ENCODE measurements at places on chromosomes 5 and 9.

DNA sequence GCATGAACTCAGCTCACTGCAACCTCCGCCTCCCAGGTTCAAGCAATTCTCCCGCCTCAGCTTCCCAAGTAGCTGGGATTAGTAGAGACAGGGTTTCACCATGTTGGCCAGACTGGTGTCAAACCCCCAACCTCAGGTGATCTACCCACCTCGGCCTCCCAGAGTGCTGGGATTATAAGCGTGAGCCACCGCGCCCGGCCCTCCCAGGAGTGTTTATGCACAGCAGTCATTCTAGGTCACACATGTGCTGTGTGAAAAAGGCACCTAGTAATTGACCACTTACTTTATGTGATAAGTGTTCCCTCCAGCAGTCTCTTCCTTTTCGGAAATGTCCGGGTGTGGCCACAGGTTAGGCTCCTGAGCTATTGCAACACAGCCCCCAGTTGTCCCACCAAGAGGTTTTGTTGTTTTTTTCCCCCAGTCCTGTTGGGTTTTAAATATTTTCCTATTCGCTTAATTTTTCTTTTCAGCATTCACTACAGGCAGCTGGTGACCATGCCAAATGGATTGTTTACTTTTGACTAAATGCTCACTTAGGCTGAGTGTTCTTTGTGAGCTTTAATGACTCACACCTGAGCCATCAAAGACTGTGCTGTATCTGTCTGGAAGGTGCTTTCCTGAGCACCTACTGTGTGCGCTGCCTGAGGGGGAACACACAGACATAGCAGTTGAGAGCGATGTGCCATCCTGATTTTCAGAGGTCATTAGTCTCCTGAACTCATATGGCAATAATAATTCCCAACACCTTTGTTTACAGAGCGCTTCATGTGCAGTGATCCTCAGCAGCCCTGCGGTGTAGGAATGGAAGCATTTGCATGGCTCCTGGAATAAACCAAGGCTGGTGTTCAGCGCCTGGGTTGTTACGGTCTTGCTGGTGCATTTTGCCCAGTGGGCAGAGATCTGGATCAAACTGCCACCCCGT, 94.3 kb downstream of the MVB12B start:
- no peak for DNase-seq

GRCh38 chr5:118775790-118776499, 212.4 kb downstream of the DTWD2 start:
- no peak for DNase-seq

DNA sequence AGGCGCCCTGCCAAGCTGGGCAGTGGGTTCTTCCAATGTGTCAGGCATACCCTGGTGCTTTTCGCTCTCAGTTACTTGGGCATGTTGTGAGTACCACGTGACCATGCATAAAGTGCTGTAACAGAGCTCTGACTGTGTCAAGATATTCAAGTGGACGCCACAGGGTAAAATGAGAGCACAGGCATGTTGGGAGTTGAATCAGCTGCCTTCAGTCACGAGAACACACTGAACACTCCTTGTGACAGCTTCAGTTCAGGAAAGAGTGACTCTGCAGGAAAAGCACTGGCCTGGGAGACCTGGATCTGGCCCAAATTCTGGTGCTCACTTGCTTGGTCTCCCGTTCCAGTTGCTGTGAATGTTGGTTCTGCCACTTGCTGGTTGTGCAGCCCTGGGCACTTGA, 5.1 kb downstream of the MLANA start:
- no peak for DNase-seq

DNA sequence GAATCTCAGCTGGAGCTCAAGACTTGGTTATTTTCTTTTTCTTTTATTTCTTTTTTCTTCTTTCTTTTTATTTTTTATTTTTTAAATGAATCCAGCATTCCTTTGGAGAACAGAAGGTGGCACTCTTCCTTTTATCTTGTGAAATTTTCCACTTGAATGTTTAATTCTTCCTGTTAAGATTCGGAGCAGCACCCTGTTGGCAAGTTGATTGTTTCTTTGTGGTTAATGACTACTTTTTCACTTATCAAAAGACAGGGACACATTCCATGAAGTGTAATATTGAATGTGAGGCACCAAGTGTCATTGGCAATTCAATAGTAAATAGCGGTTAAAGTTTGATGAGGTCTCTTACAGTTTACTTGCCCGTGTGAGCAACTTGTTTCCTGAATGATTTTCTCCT, 240.5 kb upstream of the CHD1 start:
- DNase-seq = no peak

DNA sequence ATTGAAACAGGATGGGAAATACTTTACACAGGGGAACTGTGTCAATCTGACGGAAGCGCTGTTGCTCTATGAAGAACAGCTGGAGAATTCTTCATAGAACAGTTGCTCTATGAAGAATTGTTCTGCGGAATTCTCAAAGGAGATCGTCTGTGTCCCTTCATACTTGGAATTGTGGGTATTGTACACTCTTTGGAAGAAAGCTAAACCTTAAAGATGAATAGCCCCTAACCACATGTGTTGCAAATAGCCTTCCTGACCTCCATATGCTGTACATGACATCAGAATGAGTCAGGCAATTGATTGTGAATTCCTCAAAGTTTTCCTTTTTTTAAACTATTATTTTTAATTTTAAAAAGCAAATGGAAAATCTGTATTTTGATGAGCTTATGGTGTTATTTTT, 15.6 kb downstream of the NIM1K start:
- DNase-seq = no peak

- DNase-seq = no peak
Measured at GRCh38 chr5:171978016-171978415, 28.4 kb downstream of the FBXW11 start.

DNA sequence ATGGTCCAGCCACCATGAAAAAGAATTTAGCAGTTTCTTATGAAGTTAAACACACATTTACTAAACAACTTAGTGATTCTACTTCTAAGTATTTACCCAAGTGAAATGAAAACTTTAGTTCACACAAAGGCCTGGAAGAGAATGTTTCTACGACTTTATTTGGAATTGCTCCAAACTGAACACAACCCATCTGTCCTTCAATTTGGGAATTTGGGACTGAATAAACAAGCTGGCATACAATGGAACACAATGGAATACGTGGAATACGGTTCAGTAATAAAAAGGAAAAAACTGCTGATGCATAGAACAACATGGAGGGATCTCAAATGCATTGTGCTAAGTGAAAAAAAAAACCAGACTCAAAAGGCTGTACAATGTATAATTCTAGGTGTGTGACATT, 44.6 kb upstream of the BASP1 start:
- DNase-seq = no peak

- no peak for DNase-seq
Measured at GRCh38 chr9:115758441-115758840, 395.1 kb upstream of the PAPPA start.

- DNase-seq = no peak
Measured at GRCh38 chr5:151676719-151677118, 10.0 kb downstream of the SPARC start.

GRCh38 chr5:58505971-58506640, 14.9 kb downstream of the GAPT start:
- DNase-seq = no peak

- no peak for DNase-seq
Measured at GRCh38 chr9:88303721-88304451, 84.4 kb upstream of the SPIN1 start.

DNA sequence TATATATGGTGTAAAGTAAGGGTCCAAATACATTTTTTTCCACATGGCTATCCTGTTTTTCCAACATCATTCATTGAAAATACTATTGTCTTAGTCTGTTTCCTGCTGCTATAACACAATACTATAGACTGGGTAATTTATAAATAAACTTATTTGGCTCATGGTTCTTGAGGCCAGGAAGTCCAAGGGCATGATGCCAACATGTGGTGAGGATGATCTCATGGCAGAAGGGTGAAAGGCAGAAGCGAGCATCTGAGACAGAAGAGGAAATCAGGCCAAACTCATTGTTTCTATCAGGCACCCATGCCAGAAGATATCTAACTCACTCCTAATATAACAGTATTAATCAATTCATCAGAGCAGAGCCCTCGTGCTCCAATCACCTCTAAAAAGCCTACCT, 42.6 kb downstream of the ANKRD55 start:
- DNase-seq = no peak

DNA sequence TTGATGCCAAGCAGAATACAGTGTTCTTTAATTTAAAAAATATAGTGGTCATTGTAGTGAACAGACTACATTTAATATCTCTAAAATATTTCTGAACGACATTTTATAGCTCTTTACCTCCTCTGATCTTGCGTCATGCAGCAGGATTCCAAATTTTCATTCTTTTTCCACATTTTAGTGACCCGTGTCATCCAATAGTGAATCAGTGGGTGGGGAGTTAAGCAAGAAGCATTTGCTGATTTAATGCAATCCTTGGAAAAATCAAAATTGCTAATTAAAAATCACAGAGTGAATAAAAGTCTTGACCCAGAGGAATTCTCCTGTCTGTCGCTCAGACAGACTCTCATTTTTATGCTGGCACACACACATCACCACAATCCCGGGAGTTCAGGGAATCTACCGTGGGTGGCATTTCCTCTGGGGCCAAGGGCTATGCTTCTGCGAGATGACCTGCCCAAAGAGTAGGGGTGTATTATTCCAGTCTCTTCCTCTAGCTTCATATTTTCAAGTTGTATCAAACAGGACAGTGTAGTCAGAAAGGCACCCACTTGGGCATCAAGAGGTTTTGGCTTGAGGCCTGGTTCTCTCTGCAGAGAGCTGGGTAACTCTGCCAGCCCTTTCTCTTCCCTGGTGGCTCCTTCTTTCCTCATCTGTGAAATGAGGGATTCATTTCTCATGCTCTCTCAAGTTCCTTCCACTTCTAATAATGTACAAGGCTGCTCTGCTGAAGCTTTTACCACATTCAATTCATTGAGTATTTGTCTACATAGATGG, 24.8 kb upstream of the OTP start:
- no peak for DNase-seq

GRCh38 chr5:63029891-63030290, 451.3 kb downstream of the LRRC70 start:
- DNase-seq = no peak

GRCh38 chr5:172800088-172800551, 29.1 kb upstream of the DUSP1 start:
- DNase-seq = no peak

GRCh38 chr5:79069488-79070349, at the start of the genes BHMT2 and DMGDH:
Gene BHMT2 (plus strand): TSS chr5:79069767. CDS start chr5:79069783, 16 bp downstream.
Gene DMGDH (minus strand): TSS chr5:79069674. CDS start chr5:79069620, 54 bp downstream.
- DNase-seq = no peak

DNA sequence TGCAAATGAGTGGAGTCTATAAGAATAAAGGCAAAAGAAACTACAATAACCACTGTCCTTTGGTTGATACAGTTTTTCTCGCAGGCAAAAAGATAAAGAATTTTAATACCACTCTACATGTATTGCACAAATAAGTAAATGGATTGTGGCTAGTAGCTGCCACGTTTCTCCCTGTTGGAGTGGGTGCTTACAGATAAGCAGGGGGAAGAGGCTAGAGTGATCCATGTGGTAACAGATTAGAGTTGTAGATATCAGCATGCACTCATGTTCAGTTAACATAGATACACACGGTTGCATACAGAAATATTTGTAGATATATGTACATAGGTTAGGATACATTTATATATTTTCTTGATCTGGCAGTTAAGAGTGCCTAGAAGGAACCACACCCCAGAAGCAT, 179.5 kb downstream of the ARHGEF28 start:
- no peak for DNase-seq

- no peak for DNase-seq
Measured at GRCh38 chr5:87361031-87361445, 51.7 kb downstream of the CCNH start.

DNA sequence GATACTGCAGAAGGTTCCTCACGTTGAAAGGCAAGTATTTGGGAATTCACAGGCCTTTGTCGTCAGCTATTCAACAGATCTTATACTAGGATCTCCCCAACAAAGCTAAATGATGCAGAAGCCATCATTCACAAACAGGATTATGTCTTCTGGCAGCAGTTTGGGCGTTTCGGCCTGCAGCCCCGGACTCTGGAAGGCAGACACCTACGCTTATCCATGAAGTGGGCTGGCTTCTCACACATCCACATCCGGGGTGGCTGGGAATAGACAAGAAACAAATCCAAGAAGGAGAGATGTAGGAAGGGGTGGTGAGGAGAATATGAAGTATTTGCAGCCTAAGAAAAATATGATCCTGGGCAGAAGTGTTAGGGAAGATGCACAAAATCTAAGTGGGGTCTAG, 471.9 kb downstream of the AGTPBP1 start:
- DNase-seq = no peak

GRCh38 chr5:16976625-16977008, 40.5 kb upstream of the MYO10 start:
- no peak for DNase-seq

GRCh38 chr5:75567710-75568109, 43.5 kb upstream of the ANKDD1B start:
- DNase-seq = no peak

DNA sequence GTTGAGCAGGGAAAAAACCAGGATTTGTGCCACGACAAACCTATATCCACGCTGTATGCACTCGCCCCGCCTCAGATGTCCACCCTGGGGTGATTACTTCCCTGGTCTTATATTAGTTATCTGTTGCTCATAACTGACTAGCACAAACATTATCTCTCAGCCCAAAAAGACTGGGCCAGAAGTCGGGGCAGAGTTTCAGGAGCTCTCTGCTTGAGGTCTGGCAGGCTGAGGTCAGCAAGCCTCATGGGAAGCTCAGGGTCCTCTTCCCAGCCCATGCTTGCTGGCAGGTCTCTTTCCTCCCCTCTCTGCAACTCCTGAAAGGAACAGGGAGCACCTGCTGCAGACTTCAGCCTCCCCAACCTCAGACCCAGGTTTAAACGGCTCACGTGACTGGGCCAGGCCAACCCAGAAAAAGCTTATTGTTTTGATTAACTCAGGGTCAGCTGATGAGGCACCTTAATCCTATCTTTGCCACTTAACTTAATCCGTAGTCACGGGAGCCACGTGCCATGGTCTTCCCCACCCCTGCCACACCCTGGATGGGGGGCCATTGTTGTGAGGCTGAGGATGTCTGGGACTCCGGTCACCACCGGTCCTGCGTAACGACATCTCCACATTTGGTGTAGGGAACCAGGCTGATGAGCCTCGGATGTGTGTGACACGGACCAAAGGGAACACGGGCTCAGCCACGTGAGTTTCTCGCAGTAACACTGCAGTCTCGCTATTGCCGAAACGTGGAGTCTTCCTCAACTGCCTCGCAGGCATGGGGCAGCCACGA, 123.7 kb upstream of the IRX4 start:
- DNase-seq = no peak

- DNase-seq = no peak
Measured at GRCh38 chr5:11946317-11946716, 42.1 kb upstream of the CTNND2 start.

- no peak for DNase-seq
Measured at GRCh38 chr5:81513473-81513872, 119.5 kb upstream of the ACOT12 start.

DNA sequence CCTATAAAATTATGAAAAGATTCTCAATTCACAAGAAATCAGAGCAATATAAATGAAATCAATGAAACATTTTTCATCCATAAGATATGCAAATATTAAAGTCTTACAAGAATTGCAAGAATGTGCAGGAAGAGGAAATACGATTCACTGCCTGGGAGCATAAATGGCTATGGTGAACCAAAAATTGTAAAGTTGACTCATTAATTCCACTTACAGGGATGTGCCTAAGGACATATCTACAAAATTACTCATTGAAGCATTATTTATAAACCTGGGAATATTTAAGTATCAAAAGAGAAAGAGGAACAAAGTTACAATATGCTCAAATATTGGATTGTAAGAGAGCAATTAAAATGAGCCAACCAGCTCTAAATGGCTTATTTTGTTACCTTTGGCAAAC, 6.9 kb upstream of the NIPSNAP3A start:
- DNase-seq = no peak

Data from NCI-H2107 (cell line).